Stimulated activated CD4-positive, alpha-beta T cell treated with anti-CD3 and anti-CD28 coated beads, Interleukin-12 subunit alpha, Interleukin-12 subunit beta, amount 100 ng/mL, for 48 hours (primary cell): ENCODE measurements at places on chromosomes 12 and 14.

GRCh38 chr14:49363821-49364751 lies 222.1 kb downstream of the RPS29 start:
- DNase-seq: no peak

DNA sequence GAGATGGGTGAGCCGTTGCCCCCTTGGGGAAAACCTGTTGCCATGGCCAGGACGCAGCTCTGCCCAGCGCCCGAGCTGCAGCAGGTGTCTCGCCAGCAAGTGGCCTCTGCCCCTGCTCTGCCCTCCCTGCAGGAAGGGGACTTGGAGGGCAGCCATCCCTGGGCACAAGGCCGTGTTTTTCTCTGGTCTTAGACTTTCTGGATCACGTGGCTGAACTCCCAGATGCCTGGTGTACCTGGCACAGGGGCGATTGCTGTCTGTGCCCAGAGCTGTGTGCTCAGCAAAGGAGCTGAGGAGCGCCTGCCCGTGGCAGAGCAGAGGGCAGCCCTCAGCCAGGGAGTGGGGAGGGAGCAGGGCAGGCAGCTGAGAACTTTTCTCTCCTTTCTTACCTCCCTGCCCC lies 38.0 kb downstream of the TMEM63C start:
- no peak for DNase-seq

DNA sequence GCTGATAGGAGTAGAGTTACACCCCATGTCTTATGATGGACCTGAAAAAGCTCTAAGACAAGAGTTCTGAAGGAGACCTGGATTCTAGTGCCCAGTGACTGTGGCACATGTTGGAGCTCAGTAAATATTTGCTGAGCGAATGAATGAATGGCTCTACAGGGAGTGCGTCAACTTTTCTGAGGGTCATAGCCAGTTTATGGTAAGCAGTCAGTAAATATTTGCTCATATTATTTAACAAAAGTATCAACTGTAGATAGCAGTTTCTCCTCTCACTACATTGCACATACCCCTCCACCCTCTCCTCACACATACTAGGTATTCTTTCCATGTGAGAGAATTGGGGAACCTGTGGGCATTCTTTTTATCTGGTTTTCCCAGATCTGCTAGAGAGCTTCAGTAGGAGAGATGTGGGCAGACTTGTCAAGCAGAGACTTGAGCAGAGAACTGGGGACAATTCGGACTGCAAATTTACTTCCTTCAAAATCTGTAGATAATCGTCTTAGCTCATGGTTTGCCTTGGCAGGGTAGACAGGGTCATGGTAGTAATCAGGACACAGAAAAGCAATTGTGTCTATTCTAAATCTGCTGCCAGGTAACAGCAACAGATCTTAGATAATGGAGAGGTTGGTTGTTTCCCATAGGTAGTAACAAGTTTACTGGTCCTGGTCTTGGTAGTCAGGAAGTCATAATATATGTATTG lies 5.7 kb downstream of the SLC4A8 start:
- DNase-seq: no peak

DNA sequence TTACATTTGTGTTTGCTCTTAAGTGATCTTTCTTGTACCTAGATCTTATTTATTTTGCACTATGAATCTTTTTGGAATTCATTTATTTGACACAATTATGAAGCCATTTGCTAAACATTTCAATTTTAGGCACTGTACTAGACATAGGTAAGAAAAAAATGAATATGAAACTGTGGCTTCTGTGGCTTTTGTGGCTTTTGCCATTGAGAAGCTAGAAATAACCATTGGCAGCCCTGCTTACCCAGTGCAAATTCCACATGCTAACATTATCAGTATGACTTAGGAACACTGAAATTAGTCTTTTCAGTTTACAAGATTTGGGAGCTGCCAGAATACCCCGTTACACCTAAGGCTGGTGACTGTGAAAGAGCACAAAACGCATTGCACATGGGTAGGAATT lies 60.1 kb downstream of the FSCB start:
- no peak for DNase-seq

- DNase-seq: no peak
Measured at GRCh38 chr14:104715871-104716270, 8.2 kb upstream of the ADSS1 start.

DNA sequence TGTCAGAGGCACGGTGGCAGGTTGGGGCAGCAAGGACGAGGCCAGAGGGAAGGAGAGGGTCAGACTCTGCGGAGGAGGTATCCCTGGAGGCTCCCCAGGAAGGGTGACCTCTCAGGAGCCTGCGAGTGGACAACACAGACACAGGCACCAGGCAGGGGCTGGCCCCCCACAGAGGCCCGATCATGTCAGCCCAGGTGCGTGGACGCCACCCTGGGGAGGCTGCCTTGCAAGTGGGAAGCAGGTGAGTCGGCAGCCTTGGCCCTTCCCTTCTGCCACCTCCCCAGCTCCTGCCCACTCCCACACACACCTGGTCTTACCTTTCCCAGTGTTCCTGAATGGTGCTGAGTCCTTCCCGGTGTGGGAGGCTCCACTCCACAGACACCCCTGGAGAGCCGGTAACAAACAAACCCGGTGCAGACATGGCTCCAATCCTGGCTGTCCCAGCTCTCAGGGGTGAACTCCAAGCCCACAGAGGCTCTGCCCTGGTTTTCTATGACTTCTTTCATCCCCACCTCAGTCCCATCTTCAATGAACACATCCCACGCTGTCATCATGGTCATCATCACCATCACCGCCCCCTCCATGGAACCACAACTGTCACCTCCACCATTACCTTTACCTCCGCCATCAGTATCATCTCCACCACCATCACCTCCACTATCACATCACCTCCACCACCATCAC lies 5.2 kb downstream of the ZBTB42 start:
- DNase-seq: no peak

DNA sequence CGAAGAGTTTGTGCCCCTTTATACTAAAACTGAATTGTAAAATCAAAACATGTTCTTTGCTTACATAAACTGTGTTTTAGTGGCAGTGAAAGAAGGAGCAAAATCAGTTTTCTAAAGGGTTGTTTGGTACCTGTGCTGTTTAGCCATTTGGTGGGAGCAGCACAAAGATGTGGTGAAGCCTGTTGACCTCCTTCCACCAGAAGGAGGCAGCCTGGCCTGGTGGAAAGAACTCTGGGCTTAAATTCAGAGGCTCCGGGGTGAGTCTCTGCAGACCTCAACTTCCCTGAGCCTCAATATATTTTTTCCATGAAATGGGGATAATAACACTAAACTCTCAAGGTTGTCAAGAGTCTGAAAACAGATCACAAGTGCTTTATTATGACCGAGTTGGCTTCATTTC lies 502.5 kb downstream of the VRK1 start:
- DNase-seq: no peak

- DNase-seq: no peak
Measured at GRCh38 chr14:92704036-92704804, 44.2 kb downstream of the LGMN start.

- no peak for DNase-seq
Measured at GRCh38 chr14:51081209-51081608, 13.7 kb downstream of the TRIM9 start.

- DNase-seq: no peak
Measured at GRCh38 chr12:19972325-19973288, 395.7 kb upstream of the PDE3A start.

DNA sequence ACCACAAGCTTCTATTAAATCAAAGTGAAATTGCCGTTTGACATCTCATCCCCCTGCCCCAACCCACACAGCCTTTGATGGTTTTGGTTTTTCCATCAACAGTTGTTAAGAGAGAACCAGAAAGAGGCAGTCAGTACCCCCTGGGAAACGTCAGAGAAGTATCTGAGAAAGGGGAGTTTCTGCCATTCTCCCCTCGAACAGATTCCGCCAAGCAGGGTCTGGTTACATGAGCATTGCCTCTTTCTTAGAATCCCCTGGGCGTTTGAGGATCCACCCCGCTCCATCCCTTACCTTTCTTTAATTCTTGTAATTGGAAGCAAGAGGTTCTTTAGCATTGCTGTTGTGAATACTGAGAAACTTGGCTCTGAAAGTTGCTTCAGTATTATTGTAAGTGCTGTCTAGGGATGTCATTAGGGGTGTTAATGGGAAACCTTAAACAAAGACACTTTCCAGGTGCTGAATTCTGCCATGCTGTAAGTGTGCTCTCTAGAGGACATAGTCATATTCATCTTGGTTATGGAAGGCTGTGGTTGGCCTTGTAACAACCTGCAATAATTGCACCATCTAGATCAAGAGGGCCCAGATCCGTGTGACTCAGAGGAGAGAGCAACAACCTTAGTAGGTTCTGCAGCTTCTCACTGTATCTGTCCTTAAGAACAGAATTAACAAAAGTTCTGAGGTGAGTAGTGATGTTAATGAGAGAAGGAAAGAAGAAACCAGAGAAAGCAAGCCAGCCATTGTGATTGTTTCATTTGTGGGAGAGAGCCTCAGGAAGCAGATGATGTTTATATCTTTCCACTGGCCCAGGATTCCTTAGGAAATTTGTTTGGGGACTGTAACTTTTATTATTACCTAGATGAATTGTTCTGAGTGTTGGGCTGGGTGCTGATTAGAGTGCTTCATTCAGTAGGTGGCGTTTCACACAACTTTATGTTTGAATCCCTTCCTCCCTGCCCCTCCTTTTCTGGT lies 9.0 kb downstream of the TMBIM6 start:
- peak; percentile 41 for DNase-seq

DNA sequence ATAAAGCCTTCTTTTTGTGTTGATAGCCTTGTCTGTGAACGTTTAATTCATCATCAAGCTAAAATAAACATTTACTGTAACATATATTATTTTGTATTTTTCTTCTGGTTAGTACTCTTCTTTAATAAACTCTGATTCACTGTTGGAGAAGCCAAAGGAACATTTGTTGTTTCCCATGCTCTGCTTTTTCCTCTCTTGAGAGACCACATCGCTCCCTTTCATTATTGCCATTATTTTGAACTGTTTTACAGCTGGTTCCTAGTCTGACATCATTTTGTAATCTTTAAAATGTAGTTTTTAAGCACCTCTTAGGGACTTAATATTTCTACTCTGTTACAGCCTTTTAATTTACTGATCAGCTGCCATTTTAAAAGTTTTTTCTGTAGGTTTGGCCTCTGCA lies 301.8 kb downstream of the NPAS3 start:
- DNase-seq: no peak

- no peak for DNase-seq
Measured at GRCh38 chr12:56590237-56590830, 39.8 kb downstream of the BAZ2A start.

- no peak for DNase-seq
Measured at GRCh38 chr12:89750389-89751351, 42.0 kb upstream of the ATP2B1 start.

- no peak for DNase-seq
Measured at GRCh38 chr12:29234965-29235626, 86.0 kb downstream of the FAR2 start.

DNA sequence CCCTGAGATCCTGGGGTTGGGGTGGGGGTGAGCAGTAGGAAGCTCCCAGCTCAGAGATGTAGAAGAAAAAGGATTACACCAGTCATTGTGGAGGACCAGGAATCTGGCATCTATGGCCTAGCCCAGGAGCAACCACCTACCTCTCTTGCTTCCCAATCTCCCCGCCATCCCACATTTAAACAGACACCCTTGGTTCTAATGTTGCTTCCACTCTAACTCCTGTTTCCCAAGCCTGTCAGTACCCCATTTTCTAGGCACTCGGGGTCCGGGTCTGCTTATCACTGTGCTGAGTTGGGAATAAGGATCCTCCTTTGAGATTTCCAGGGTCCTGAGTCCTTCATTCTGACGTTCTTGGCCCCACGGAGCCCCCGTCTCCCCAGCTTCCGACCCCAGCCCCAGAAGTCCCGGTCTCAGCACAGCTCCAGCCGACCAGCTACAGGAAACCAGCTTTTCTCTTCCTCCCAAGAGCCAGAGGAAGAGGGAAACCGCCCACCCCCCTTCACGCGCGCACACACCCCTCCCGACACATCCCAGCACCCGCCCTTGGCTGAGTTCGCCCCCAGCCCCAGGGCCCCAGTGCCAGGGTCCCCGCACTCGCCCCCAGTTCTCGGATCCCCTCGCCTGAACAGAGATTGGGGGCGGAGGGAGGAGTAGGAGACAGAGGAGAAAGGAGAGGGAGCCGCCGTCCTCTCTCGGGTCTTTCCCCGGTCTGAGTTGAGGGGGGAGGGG lies 1.2 kb downstream of the ITGA5 start:
- DNase-seq: no peak

GRCh38 chr12:117231750-117232149 lies 41.5 kb upstream of the FBXO21 start:
- no peak for DNase-seq

- no peak for DNase-seq
Measured at GRCh38 chr12:79415746-79416435, 274.9 kb downstream of the PAWR start.

DNA sequence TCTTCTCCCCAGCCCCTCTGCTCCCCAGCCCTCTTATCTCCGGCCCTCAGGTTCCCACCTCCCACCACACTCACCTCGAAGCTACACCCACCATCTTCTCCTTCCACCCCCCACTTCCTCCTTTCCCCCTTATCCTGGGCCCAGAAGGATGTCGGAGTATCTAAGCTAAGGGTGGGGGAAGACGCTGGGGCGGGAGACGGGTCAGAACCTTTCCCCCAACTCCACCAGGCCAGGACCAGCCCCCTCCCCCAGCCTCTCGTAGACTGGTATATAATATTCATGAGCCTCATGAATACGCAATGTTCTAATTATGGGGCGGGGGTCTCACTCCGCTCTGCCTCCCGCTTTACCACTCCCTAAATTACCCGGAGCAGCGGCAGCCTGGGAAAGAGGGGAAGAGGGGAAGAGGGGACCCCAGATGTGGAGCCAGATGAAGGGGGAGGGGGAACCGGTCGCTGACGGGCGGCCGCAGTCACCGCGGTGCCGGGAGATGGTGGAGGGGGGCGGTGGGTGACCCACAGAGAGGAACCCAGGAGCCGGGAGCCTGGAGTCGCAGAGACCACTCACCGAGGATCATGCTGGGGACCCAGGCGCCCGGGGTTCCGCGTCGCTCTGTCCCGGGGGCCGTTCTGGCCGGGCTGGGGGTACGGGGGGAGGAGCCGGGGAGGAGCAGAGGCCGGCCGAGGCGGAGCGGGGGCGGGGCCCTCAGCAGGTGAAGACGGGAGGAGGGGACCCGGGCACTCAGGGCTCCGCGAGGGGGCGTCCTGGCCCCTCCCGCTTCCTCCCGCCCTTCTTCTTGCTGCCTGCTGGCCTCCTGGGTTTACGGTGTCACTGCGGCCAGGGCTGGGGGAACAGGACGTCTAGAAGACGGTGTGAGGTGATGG lies 6.4 kb upstream of the ZNF385A start:
- DNase-seq: peak; percentile 56

DNA sequence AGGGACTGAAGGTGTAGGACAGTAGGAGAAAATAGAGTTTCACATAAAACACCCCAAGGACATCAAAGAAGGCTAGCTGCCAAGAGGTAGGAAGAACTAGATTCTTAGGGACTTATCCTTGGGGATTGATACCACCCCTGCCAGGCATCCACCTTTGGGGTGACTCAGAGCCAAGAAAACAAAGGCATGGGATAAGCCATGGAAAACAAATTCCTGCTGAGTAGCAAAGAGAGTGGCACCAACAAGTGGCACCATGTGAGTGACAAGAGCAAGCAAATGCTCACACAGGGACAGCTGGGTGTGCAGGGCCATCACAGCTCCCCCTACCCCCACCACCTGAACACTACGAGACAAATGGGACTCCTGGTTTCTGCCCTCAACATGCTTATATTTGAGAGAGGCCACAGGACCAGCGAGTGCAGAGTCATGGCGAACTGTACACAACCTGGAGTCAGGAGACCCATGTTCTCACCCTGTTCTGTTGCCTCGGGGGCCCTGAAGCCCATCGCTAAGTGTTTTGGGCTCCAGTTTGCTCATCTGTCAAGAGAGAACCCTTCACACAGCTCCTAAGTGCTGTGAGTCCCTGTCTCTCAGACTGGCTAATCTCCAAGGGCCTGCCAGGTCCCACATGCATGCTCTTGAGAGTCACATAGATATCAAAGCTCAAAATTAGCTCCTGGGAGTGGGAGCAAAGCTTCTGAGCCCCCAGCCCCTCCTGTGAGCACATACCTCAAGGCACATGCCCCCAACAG lies 91.9 kb downstream of the DPF3 start:
- DNase-seq: no peak
